ENCODE measurements at places on chromosomes 6 and 20.
A peak's percentile ranks its signal among the peaks of the same experiment; 100 is the strongest.

DNA sequence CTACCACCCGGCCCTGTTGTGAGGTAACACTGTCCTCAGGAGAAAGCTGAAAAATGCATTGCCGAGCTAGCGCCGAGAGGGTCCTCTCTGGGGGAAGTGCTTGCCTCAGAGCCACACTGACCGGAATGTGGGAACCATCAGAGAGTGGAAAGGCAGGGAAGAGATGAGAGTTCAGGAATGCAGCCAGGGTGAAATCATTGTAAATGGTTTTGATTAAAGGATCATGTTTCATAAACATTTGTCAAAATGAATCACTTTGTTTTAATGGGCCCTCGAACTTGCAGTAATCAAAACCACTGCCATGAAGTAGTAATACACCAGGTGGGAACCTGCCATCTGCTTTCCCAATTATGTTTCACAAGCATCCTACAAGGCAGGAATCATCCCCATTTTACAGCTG is 16.9 kb upstream of the IL17F start:
- DNase-seq, result no peak

DNA sequence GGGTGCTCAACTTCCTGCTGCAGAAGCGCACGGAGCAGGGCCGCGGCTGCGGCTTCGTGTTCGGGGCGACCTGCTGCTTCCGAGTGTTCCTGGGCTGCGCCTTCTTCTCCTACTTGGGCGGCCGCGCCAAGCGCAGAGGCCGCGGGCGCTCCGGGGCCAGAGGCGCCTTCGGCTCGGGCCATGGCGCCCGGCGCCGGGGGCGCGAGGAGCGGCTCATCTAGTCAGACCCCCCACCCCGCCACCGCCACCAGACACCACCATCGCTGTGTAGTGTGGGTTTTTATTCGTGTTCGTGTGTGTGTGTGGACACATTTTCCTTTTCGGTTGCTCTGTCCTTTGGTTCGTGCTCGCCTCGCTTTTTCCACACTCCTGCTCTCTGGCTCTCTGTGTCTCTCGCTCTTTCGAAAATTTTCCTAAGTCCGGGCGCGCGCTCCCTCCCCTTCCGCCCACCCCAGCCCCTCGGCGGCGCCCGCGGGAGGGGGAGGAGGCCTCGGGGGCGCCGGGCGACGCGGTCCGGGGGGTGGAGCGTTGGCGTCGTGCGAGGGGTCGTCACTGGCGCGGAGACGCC is 38.1 kb downstream of the GNAS start:
- DNase-seq, result peak; percentile 52

GRCh38 chr6:111987295-111987694 is 66.6 kb upstream of the CCN6 start:
- no peak for DNase-seq

- DNase-seq, result no peak
Measured at GRCh38 chr6:104728448-104728847, 131.3 kb downstream of the HACE1 start.

GRCh38 chr6:96234444-96234843 is 218.7 kb downstream of the FUT9 start:
- DNase-seq, result no peak

DNA sequence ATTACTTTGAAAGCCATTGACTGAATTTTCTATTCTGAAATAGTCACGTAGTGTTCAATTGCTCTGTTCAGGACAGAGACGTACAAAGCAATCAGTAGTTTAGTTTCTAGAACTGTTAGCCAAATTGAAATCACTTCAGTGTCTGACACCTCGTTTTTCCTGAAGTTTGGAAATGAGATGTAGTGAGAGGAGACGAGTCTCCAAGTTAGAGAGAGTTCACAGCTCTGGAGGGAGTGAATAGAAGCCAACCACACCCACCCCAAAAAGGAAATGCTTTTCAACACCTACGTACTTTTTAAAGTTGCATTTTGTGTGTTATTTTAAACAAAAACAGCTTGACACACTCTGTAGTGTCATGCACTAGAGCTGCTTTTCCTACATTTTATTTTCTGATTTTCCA is 296.0 kb downstream of the ADGRG6 start:
- DNase-seq, result no peak

- DNase-seq, result no peak
Measured at GRCh38 chr6:117267766-117268534, 2.6 kb downstream of the VGLL2 start.

GRCh38 chr20:7151676-7152470 is 384.4 kb downstream of the BMP2 start:
- DNase-seq, result no peak

DNA sequence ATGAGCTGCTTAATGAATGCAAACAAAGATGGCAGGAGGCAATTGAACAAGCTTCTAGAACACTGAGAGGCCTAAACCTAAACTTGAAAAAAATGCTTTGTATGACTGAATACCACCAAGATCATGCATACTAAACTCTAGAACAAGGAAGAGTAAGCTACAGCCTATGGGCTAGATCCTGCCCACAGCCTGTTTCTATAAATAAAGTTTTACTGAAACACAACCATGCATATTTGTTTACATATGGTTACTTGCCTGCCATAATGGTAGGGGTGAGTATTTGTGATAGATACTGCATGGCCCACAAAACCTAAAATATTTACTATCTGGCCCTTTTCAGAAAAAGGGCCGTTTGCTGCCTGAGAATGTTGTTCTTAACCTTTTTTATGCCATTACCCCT is 37.0 kb downstream of the ZFP64 start:
- no peak for DNase-seq

GRCh38 chr20:1862663-1863053 is 32.5 kb upstream of the SIRPA start:
- no peak for DNase-seq

DNA sequence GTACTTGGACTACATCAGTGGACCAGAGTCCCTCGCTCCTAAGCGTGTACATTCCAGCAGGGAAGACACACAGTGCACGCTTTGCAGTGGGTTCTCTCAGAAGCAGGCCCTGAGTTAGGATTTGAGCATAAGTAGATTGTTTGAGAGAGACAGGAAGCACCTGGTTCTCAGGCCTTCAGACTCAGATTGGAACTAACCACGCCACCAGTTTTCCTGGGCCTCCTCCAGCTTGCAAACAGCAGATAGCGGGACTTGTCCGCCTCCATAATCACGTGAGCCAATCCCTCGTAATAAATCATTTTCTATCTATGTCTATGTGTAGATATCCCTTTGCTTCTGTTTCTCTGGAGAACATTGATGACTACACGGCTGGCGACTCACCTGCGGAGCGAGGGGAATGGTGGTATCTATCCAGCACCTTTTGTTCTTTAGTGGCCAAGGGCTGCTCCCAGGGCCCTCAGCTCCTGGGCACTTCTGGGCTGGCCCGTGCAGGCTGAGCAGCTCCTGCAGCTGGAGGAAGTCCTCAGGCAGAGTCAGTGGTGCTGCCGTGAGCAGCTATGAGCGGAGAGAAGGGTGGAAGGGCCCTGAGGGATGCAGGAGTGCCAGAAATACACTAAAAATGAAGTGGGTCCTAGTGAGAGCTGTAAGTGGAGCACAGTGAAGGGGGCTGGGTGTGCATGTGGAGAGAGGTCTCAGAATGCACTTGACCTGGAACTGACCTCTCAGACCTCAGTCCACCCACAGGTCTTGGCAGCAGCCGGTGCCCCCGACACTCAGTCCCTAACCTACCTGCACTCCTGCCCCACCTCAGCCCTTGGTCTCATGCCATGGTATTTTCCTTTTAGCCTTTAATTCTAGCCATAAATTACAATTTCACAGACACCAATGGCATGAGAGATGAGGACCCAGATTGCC is 76.9 kb downstream of the STK35 start:
- no peak for DNase-seq

- no peak for DNase-seq
Measured at GRCh38 chr6:14212020-14212419, 94.4 kb downstream of the CD83 start.

DNA sequence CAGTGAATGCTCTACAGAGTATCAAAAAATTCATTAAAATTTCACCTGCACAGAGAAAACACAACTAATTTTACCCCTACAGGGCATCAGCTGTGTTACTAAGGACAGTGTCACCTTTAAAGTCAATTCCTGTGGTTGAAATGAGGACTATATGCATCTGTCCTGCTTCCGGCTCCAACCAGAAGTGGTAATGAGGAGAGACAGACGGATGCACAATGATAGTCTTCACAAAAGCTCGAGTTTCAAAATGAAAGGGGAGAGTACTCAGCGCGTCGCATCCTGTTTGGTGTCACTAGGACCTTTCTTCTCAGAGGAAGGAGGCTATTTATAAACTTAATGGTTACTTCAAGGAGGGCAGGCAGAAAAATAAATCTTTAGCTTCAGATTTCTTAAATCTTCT is 86.5 kb downstream of the LYRM4 start:
- no peak for DNase-seq

GRCh38 chr6:145189836-145190235 is 545.5 kb downstream of the EPM2A start:
- no peak for DNase-seq

- DNase-seq, result no peak
Measured at GRCh38 chr6:140070846-140071473, 696.5 kb upstream of the CITED2 start.

DNA sequence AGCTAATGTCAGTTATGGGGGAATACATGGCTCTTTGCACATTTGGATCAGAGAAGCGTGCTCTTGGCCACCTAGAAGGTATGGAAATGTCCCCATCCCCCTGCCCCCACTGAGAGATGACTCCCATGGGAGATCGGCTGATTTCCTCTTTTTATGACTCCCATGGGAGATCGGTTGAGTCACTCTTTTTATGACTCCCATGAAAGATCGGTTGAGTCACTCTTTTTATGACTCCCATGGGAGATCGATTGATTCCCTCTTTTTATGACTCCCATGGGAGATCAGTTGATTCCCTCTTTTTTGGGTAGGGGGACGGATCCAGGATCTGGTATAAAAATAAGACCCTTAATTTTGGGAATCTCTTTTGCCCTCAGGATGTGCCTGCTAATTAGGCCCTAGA is 10.3 kb upstream of the TAAR9 start:
- DNase-seq, result no peak

- DNase-seq, result no peak
Measured at GRCh38 chr6:35611240-35611639, 77.5 kb downstream of the FKBP5 start.

DNA sequence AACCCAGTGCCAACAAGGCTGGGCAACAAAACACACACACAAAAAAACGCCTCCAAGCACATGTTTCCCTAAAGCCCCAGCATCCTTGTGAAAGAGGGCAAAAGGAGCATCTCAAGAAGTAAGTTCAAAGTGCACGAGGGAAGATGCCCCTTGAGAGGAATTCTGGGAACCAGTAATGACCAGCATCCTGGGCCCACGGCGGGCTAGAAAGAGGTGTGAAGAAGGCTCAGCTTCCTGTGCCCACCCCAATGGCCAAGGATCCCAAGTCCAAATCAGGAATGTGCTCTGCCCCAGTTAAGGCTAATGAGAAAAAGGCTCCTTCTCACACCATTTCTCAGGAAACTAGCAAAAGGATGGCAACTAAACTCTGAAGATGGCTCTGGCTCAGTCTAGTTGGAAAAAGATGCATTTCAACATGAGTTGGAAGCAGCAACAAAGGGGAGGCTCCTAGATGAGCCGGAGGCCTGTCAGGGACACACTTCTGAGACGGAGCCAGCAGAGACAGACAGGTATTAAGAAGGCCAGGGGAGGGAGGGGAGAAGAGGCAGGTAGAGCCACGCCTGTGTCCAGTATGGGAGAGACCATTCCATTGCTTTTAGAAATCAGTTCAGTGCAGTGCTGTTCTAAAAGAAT is 3.2 kb downstream of the RIMS4 start:
- no peak for DNase-seq

DNA sequence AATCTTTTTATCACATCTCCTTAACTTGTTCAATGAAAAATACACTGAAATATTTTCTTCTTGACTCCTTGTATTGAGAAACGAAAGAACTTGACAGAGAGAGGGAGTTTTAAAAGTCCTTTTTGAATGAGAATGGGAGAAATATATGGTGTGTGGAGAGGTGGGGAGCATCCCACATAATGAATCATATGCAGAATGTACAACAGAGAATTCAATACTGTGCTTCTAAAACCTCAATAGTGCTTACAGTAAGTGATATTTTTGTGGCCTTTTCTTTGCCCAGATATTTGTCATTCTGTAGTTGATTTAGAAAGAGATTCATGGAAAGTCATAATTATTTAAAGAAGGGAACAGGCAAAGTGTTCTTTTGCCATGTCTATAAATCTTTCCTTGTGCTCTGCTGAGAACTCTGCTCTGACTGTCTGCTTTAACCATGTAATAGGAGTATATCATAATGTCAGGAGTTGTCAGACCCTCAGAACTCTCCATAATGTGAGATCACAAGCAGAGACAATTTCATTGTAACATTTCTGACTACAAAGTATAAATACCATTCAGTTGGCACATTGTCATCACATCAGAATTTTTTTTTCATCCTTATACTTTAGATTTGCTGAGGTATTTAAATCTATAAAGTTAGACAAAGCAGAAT is 32.8 kb upstream of the HS3ST5 start:
- DNase-seq, result no peak

Data from NCI-H1694 treated with DMSO at 0.1 percent for 48 hours (cell line).